Spinal cord (tissue), 10 donors: ENCODE measurements at places on chromosomes 1 and 21. TPM values are rescaled to one million over a fixed set of nuclear protein-coding genes. Genes with fewer than 3 reads are reported as not detected.

- DNase-seq, result no peak
These were observed 9.3 kb upstream of the PABPC4 start for GRCh38 chr1:39585933-39586332.

The SLC30A10 gene
- polyA plus RNA-seq, result 15.9 TPM

DNA sequence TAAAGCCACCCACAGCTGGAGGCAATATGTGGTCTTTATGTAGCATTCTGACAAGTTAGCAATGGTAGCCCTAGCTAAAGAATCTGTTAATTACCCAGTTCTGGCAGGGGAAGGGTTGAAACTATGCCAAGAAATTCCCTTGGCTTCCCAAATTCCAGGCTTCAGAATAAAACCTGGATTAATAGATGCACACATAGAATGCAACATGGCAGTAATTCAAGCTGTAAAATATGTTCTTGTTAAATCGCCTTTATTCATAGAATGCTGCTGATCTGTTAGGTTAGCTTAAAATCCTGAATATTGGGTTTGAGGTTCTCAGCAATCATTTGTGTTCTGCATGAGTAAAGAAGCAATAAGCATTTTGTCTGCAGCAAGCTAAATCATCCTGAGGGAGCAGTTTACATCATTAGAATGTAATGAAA lies 80.1 kb downstream of the ZNF326 start:
- DNase-seq, result peak; percentile 21

The CFAP107 gene
- polyA plus RNA-seq, result 7.0 TPM

The ACOT11 gene
- 7.5 TPM for polyA plus RNA-seq

The CHODL gene
- polyA plus RNA-seq, result 33.9 TPM

GRCh38 chr1:1782399-1783221 lies 4.3 kb upstream of the NADK start:
- no peak for DNase-seq

The SIM2 gene
- polyA plus RNA-seq, result 3.3 TPM

- DNase-seq, result peak; percentile 87
These were observed 1.3 kb downstream of the GNG12 start for GRCh38 chr1:67831850-67832513.

DNA sequence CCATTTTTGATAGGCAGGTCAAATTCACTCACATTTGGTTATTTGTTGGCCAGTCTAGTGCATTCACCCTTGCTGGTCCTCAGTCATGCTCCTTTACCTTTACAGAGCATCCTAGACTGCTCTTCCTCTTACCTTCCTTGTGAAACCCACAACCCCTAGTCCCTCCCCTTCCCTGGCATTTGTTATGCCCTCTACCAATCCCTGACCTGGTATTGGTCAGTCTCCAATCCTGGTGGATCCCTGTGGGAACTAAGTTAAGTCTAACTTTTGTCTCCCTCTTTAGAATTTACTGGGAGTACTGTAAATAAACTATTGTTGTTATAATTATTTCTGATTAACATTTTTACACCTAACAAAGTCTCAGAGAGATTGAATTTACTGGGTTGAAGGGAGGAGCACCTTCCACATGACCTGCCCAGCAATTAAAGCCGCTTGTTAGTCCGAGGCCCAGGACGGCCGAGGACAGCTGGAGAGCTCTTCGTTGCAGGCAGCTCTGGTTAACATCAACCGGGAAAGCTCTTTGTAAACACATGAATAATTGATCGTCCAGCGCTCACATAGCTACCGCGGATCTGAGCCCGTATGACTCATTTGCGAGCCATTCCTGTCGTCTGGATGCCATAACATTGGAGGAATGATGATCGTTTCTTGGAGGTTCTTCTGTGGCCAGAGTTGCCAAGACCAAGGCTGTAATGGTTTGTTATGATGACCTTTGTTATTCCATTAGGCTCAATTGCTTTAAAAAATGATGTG lies 31.9 kb downstream of the MTARC1 start:
- DNase-seq, result peak; percentile 34

The DMRTB1 gene
- not detected for polyA plus RNA-seq

DNA sequence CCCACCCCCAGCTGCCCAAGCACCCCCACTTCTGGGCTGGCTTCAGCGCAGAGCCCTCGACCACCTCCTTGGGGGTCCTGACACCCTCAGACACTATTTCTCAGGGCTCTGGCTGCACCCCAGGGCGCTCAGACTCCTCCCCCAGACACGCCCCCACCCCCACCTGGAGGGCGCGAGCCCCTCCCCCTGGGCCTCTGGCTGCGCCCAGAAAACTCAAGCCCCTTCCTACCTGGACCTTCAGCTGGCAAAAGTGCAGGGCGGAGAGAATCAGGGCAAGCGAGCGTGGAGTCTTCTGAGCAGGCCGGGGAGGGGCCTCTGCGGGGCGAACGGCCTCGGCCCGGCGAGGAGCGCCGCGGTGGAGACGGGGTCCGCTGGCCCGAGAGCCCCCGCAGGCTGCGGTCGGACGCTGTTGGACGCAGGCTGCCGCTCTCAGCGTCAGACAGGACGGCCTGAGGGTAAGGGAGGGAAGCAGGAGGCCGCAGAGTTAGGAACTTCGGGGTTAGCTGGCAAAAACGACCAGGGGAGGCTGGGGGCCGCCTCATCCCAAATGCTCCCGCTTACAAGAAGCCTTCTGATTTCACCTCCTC lies 17.4 kb upstream of the NBPF1 start:
- no peak for DNase-seq

The THEM5 gene
- 1.8 TPM for polyA plus RNA-seq

The ADORA3 gene
- 14.5 TPM for polyA plus RNA-seq

The ANGPTL3 gene
- 0.18 TPM for polyA plus RNA-seq

DNA sequence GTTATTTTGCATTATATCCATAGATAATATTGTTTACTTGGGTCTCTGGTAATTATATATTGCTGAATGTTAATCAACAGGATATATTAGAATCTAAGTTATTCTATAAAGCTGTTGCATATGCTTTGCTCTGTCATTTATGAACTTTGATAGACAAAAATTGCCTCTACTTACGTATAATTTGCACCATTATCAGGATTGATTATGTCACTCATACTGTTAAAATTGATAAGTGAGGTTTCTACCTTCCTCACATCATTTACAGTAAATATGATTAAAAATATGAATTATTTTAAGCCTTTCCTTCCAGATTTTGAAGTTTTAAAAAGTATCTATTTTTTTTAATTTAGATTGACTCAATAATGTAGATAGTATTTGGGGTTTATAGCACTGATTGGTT lies 1540.4 kb upstream of the PRMT6 start:
- no peak for DNase-seq

DNA sequence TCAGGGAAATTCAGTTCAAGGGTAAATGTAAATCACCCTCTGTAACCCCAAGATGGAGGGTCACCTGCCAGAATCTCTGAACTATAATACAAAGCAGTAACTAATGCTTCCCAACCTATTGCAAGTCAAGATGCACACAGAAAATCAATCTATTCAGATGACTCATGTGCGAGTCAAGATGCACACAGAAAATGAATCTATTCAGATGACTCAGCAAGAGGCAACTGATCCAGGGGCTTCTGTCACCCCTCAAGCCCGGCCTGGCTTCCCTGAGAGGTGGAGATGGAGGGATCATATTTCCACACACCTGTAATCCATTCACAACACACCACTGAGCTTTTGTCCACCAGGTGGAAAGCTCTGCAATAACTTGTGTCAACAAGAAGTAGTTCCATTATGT lies 17.4 kb upstream of the HIVEP3 start:
- no peak for DNase-seq

DNA sequence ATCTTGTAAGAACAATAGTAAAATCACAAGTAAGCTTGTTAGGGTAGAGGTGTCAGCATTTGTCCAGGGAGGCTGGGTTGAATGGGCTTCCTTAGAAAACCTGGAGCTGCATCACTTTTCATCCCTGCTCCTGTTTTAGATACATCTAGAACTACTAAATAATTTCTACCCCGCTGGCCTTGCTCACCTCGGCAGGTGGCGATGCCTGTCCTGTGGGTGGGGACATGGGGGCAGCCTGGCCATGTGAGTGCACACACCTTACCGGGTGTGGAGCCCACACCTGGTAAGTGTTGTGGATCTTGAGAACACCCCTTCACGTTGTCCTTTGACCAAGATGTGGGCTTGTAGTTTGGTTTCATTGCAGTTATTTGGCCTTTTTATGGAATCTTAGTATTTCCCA lies 29.7 kb downstream of the URB2 start:
- DNase-seq, result no peak
